Mesenchymal stem cell (in vitro differentiated cells and primary cell): ENCODE measurements at places on chromosomes 16 and 17.

GRCh38 chr17:35726127-35726952 lies 5.1 kb upstream of the RASL10B start:
- peak; percentile 96 for DNase-seq

DNA sequence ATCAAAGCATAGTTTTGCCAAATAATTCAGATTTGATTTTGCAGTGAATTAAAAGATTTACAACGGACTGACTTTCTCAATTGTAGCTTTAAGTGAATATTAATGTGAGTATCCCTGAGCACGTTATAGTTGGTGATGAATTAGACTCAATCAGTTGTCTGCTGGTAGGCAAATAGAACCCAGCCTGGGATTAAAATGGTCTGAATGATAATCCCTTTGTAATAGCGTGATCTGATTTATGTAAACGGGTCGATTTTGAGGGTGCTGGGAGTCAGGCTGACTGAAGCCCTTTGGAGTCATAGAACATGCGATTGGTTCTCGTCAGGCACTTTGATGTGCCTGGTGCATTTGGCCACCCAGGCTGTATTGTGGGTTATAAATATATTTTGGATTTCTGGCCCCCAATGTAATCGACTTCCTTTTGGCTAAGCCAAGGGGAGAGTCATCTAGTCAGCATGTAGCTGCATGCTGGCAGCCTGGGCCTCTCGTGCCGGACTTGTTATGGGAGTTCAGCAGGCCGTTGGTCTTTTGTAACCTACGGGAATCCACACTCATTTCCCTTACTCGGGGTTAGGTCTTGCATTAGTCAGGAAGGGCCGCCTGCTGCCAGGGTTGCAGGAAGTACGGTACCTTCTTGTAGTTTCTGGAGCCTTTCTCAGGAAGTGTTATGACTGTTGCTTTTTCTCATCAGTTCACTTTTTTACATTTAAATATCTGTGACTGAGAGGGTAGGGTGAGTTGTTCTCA lies 5.4 kb downstream of the PGS1 start:
- peak; percentile 99 for DNase-seq

DNA sequence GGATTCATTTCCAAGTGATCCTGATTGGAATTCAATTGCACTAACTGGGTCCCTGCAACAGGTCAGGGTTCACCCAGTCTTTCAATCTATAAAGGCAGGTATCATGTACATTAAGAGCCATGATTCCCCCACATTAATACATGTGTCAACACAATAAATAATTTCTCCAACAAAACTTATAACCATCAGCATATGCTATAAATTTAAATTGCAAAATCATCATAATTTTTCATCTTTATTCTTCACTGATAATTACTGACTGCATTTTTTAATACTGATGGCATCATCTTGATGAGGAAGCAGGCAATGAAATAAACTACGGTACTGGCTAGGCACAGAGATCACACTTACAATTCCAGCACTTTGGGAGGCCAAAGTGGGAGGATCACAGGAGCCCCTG lies 59.4 kb downstream of the ZFHX3 start:
- DNase-seq = no peak

GRCh38 chr16:25546791-25547190 lies 145.0 kb upstream of the HS3ST4 start:
- DNase-seq = no peak
